Astrocyte (in vitro differentiated cells and primary cell): ENCODE measurements at places on chromosomes 1 and 21.

DNA sequence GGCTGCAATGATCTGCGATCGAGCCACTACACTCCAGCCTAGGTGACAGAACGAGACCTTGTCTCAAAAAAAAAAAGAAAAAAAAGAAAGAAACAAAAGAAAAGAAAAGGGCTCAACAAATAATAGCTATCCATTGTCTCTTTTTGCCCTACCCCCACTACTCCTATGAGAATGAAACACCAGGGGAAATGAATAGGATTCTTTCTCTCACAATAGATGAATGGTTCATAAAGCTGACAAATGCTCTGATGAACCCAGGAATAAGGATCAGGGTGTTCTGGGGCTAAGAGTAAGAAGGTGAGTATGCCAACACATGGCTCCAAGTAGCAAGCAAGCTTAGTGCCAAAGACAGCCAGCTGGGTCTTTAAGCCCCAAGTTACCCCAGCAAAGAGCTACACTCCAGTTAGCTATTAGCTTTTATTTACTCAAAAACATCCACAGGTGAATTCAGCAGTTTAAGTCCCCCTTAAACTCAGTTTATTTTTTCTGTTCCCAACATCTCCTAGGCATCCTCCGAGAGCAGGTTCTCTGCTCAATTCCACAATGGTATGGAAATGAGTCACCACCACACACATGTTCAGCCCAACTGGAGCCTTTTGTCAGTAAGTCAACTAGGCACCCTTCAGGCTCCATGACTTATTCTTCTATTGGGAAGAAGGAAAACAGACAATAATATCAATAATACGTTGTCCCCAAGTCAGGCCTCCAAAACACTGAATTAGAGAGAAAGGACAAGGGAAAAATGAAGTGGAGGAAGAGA, 4.2 kb downstream of the ADORA3 start:
- H3K27me3 ChIP-seq, result peaks cover 5% of the 10 kb centered on the region
- H3K4me3 ChIP-seq, result no peak overlapping the region
- H3K4me1 ChIP-seq, result no peaks in the 10 kb centered on the region
- no peak for DNase-seq

DNA sequence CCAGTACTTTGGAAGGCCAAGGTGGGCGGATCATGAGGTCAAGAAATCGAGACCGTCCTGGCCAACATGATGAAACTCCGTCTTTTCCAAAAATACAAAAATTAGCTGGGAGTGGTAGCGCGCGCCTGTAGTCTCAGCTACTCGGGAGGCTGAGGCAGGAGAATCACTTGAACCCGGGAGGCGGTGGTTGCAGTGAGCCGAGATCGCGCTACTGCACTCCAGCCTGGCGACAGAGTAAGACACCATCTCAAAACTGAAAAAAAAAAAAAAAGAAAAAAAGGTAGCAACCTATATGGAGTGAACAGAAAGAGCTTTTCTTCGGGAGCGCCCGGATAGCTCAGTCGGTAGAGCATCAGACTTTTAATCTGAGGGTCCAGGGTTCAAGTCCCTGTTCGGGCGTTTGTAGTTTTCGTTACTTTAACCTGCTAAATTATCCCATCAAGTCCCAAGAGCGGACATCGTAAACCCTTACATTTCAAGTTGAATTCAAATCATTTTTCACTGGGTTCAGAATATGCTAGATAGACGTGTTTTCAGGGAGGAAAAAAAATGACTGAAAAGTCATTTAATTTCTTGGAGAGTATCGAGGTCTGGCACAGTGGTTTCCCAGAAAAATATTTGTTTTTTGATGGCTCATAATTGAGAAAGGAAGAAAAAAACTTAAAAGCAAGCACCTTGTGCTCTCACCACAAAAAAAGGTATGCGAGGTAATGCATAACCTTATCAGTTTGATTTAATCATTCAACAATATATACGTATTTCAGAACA, 9.8 kb upstream of the MDM4 start:
- H3K4me1 ChIP-seq, result no peaks in the 10 kb centered on the region
- H3K36me3 ChIP-seq, result no peaks in the 10 kb centered on the region
- peak overlapping the region; percentile 70 for H3K4me3 ChIP-seq
- no peaks in the 10 kb centered on the region for H3K27me3 ChIP-seq
- H3K27ac ChIP-seq, result peak overlapping the region; percentile 18
- peak; percentile 88 for DNase-seq

GRCh38 chr1:909861-910310, 13.8 kb upstream of the SAMD11 start:
- peaks cover 21% of the 10 kb centered on the region for H3K4me1 ChIP-seq
- no peak overlapping the region for H3K4me3 ChIP-seq
- DNase-seq, result no peak
- H3K27me3 ChIP-seq, result peaks cover 5% of the 10 kb centered on the region

- no peak for DNase-seq
- H3K4me1 ChIP-seq, result no peaks in the 10 kb centered on the region
- H3K4me3 ChIP-seq, result no peak overlapping the region
- no peak overlapping the region for H3K27ac ChIP-seq
- H3K27me3 ChIP-seq, result no peaks in the 10 kb centered on the region
Observed at GRCh38 chr1:178581351-178582303, 68.7 kb downstream of the TEX35 start.

DNA sequence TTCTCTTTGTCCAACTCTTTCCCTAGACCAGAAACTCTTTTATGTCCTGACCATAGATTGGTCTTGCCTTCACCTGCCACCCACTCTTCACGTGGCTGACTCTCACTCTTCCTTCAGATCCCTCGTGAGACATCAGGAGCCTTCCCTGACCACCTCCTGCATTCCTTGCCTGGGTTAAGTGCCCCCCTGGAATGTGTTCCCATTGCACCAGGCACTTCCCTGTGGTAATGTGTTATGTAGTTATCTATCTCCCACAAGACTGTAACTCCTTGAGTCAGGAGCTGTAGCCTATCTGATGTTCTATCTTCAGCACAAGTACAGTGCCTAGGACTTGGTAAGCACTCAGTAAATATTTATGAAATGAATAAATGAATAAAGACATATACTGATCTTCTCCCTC, 111.2 kb upstream of the CTTNBP2NL start:
- no peaks in the 10 kb centered on the region for H3K4me1 ChIP-seq
- H3K36me3 ChIP-seq, result no peaks in the 10 kb centered on the region
- H3K27ac ChIP-seq, result no peak overlapping the region
- no peak for DNase-seq
- H3K27me3 ChIP-seq, result peaks cover 2% of the 10 kb centered on the region

DNA sequence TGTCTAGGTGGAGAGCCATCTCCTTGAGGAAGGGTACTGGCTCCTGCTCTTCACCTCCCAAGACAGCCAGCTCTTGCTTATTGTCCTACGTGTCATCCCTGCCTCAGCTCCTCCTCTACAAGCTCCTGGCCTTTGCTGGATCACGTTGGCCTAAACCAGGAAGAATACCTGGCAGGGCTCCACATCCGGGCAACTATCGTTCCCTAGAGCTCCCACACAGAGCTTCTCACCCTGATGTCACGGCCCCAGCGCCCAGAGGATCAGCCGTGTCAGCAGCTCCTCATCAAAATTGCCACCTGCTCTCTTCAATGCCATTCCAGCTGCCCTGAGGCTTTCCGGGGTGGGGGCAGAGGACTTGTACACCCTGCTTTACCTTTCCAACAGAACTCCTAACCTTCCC, 1.9 kb upstream of the TPM3 start:
- H3K27ac ChIP-seq, result no peak overlapping the region
- peaks cover 28% of the 10 kb centered on the region for H3K27me3 ChIP-seq
- no peak for DNase-seq
- no peaks in the 10 kb centered on the region for H3K36me3 ChIP-seq
- no peak overlapping the region for H3K4me3 ChIP-seq

GRCh38 chr1:9410737-9411297, 118.1 kb downstream of the SPSB1 start:
- H3K36me3 ChIP-seq, result no peaks in the 10 kb centered on the region
- peak overlapping the region; percentile 19 for H3K27ac ChIP-seq
- peaks cover 26% of the 10 kb centered on the region for H3K4me1 ChIP-seq

DNA sequence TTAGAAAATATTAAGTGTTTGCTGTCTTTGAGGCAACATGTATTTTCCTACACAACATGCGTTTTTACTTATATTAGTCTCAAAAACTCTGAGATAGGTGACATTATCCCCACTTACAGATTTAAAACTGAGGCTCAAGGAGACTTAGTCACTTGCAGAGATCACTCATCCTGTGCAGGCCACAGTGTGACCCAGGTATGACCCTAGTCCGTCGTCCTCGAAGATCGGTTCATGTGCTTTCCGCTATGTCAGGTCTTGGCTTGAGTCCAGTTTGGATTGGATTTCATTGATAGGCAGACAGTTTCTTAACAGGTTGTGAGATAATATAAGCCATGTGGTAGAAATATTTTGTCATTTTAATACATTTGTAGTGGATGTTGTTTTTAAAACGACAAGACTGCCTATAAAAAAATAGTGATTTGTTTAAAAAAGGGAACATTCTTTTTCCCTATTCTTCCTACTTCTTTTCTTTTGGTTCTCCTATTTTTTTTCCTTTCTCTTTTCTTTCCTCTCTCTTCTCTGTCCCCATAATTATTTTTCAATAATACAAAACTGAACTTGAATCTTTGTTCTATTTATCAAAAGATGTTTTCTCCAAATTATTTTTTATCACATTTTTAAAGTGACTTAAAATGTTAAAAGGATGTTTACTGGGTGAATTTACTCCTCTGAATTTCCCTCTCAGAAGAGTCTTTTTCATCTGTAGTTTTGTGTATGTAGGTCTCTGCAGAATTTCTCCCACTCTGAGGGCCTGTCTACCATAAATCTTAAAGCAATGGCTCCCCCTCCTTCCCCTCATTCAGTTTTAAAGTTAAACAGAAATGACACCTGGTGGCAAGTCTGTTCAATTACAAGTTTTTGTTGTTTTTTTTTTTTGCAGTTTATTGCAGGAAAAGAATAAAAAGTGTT, 81.8 kb downstream of the PHTF1 start:
- H3K4me3 ChIP-seq, result no peak overlapping the region
- H3K27ac ChIP-seq, result no peak overlapping the region
- no peaks in the 10 kb centered on the region for H3K36me3 ChIP-seq

DNA sequence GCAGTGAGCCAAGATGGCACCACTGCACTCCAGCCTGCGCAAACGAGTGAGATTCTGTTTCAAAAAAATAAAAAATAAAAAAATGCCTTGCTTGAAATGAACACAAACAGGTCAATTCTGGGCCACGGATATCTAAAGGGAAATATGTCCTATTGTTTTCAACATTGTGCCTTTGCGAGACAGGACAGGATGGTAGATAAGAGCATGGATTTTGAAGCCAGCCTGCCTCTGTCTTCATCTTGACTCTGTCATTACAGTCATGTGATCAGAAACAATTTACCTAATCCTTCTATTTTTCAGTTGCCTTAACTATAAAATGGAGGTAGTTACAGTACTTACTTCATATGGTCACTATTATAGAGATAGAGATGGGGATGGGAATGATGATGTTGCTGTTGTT, 56.7 kb upstream of the ZSWIM5 start:
- no peaks in the 10 kb centered on the region for H3K36me3 ChIP-seq
- no peak overlapping the region for H3K4me3 ChIP-seq
- H3K4me1 ChIP-seq, result peaks cover 15% of the 10 kb centered on the region
- H3K27ac ChIP-seq, result no peak overlapping the region
- DNase-seq, result no peak

DNA sequence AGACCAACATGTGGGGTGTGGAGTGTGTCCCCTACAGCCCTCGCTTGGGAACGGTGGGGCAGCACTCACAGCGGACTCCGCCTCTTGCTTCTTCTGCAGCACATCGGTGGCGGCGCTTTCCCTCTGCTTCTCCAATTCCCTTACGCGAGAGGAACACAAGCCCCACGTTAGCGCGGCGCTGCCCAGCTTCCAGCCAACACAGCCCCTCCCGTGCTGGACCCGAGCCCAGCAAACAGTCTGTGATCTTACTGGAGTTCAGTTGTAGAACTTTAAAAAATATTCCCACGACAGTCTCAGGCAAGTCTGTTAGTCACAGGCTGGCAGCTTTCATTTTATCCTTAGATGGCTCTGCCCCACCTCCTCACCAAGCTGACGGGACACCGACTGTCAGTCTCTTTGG, 13.6 kb downstream of the THAP3 start:
- DNase-seq, result peak; percentile 73
- H3K27me3 ChIP-seq, result no peaks in the 10 kb centered on the region
- H3K36me3 ChIP-seq, result peaks cover 14% of the 10 kb centered on the region
- peaks cover 9% of the 10 kb centered on the region for H3K4me1 ChIP-seq
- H3K27ac ChIP-seq, result no peak overlapping the region

DNA sequence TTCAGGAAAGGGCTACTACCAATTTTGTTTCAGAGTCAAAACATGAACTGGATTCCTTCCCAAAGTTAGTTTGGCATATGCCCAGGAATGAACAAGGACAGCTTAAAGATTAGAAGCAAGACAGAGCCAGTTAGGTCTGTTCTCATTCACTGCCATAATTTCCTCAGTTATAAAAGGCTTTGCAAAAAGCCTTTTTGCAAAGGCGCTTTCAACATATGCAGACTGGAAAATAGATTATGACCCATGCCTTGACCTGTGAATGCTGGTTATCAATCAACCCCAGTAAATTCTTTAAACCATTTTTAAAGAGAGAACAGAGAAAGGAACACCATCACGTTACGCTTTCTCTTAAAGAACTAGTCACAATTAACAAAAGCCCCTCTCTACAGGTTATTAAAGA, 1.7 kb upstream of the FRRS1 start:
- no peaks in the 10 kb centered on the region for H3K36me3 ChIP-seq
- DNase-seq, result peak; percentile 10
- H3K27ac ChIP-seq, result no peak overlapping the region

DNA sequence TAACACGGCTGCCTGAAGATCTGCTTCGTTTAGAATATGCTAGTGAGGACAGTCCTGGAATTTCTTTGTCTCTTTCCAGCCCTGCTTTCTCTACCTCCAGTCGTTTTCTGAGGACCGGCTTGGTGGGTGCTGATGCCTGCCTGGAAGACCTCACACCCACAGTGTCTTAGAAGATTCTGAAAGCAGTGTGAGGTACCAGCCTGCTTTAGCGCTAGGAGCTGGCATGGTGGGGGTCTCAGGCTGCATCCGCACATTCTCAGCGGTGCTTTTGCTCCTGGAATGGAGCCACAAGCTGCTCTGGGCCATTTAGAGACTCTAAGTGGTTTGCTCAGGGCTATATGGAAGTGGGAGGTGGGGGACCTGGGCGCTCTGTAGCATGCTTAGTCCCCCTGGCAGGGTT, 61.4 kb downstream of the CD247 start:
- peaks cover 9% of the 10 kb centered on the region for H3K27me3 ChIP-seq
- no peaks in the 10 kb centered on the region for H3K36me3 ChIP-seq
- no peak overlapping the region for H3K4me3 ChIP-seq
- DNase-seq, result no peak
- H3K4me1 ChIP-seq, result peaks cover 3% of the 10 kb centered on the region

- peaks cover 18% of the 10 kb centered on the region for H3K4me1 ChIP-seq
- H3K27me3 ChIP-seq, result no peaks in the 10 kb centered on the region
- no peak overlapping the region for H3K27ac ChIP-seq
- peak; percentile 19 for DNase-seq
- peaks cover 4% of the 10 kb centered on the region for H3K36me3 ChIP-seq
Observed at GRCh38 chr21:15837645-15838044, 107.9 kb downstream of the USP25 start.
